Stimulated activated CD4-positive, alpha-beta T cell treated with anti-CD3 and anti-CD28 coated beads, Interleukin-12 subunit alpha, Interleukin-12 subunit beta, amount 100 ng/mL, for 4 hours (primary cell): ENCODE measurements at places on chromosomes 3 and 15.

DNA sequence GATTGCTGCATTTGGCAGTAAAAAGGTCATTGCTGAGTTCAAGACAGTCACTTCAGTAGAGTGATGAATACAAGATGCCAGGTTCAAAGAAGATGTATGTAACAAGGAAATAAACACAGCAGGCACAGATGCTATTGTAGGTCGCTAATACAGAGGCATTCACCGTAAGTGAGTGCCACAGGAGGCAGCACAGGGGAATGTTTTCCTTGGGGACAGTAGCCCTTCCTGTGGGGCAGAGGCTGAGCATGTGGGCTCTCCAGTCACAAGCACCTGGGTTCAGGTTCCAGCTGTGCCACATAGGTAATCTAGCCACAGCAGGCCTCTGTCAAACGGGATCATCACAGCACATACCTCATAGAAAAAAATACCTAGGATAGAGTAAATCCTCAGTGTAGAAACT, 86.3 kb downstream of the RSL24D1 start:
- no peak for DNase-seq

DNA sequence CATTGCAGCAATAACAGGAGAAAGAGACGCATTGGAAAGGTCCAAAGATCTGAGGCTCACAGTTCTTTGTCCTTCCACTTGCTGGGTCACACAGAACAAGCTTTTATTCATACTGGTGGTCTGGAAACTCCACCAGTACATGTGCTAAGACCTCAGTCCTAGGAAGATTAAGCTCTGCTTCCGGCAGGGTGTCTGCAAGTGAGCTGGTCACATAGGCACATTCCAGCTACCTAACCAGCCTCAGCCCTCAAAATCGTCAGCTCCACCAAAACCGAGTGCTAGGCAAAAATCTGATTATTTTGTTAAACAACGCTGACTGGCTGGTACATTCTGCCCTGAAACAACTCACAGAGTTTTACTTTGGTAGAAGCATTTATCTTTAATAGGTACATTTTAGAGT, 2.2 kb downstream of the ZBED2 start:
- DNase-seq, result no peak

GRCh38 chr3:84717894-84718293, 240.9 kb upstream of the CADM2 start:
- DNase-seq, result no peak

DNA sequence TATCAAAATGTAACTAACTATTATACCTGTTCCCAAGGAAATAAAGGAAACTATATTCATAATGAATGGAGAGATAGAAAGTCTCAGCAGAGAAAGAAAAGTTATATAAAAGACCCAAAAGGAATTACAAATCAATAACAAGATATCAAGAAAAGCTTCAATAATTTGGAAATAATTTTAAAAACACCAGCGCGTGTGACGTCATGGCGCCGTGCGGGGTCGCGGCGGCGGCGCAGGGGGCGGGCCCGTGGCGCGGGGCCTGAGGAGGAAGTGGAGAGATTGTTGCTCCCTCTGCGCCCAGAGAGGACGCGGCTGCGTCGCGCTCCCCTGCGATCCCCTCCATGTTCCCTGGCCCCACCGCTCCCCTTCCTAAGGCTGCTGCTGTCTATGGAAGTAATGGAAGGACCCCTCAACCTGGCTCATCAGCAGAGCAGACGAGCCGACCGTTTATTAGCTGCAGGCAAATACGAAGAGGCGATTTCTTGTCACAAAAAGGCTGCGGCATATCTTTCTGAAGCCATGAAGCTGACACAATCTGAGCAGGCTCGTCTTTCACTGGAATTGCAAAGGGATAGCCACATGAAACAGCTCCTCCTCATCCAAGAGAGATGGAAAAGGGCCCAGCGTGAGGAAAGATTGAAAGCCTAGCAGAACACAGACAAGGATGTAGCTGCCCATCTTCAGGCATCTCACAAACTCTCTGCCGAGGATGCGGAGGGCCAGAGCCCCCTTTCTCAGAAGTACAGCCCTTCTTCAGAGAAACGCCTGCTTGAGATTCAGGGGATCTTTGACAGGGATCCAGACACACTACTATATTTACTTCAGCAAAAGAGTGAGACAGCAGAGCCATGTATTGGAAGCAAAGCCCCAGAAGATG, 4.1 kb downstream of the XCR1 start:
- no peak for DNase-seq

GRCh38 chr3:45244356-45244755, 18.3 kb upstream of the TMEM158 start:
- no peak for DNase-seq

DNA sequence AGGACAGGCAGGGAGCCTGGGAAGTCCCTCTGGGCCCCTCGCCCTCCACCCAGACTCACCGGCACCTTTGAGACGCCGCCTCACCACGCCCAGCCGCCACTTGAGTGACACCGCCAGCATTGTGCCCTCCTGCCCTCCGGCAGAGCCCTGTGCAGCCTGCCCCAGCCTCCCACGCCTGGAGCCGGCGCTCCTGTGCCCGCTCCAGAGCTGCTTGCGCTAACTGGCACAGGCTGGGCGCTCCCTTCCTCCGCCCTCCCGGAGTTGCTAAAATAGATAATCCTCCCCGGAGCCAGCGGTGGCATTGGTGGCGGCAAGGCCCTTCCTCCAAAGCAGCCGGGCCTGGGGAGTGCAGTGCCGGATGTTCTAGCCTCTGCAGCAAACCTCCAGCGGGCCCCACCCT, 15.7 kb upstream of the GRIP2 start:
- no peak for DNase-seq

GRCh38 chr3:104359546-104359945, 1007.2 kb upstream of the ALCAM start:
- DNase-seq, result no peak

DNA sequence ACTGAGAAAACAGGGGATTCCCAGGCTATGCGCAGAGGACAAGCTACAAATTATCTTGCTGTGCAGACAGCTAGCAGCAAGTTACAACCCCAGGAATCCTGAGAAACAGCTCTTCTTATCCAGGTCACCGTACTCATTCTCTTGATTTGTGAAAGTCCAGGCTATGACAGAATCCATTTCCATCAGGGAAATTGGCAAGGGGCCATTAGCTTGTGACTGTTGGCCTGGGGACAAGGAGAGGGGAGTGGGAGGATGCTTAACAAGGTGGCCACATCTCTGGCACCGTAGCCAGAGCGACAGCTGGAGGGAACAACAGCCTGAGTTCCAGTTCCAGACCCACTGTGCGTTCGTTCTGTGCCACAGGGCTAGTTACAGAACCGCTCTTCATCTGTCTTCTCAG, 44.9 kb upstream of the PLXNA1 start:
- no peak for DNase-seq

- no peak for DNase-seq
Measured at GRCh38 chr3:66527246-66527645, 26.4 kb upstream of the LRIG1 start.

- no peak for DNase-seq
Measured at GRCh38 chr3:14913926-14914778, 33.2 kb upstream of the NR2C2 start.

GRCh38 chr15:90968434-90968833, 13.8 kb downstream of the RCCD1 start:
- no peak for DNase-seq

GRCh38 chr3:111764645-111765091, 94.4 kb upstream of the PHLDB2 start:
- no peak for DNase-seq

GRCh38 chr3:130412991-130413560, 67.6 kb downstream of the COL6A5 start:
- no peak for DNase-seq

DNA sequence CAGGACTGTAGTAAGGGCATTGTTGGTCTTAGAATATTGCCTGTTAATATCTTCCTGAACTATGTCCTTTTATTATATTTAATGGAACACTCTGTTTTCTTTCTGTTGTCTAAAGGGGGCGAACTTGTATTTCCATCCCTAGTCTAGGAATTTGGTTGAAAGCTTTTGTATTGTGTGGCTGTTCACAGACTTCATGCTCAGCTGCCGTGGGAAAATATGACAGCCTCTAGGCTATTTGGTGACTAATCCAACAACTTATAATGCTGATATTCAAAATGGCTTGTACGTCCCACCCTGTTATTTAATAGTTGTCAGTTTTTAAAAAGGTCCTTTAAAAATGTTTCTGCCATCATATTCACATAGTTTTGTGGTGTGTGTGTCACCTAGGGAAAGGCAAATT, 202.6 kb downstream of the KLHL25 start:
- DNase-seq, result no peak

- no peak for DNase-seq
Measured at GRCh38 chr3:66673293-66673692, 172.5 kb upstream of the LRIG1 start.

GRCh38 chr3:43285644-43286043, 696 bp upstream of the SNRK start:
- DNase-seq, result no peak

DNA sequence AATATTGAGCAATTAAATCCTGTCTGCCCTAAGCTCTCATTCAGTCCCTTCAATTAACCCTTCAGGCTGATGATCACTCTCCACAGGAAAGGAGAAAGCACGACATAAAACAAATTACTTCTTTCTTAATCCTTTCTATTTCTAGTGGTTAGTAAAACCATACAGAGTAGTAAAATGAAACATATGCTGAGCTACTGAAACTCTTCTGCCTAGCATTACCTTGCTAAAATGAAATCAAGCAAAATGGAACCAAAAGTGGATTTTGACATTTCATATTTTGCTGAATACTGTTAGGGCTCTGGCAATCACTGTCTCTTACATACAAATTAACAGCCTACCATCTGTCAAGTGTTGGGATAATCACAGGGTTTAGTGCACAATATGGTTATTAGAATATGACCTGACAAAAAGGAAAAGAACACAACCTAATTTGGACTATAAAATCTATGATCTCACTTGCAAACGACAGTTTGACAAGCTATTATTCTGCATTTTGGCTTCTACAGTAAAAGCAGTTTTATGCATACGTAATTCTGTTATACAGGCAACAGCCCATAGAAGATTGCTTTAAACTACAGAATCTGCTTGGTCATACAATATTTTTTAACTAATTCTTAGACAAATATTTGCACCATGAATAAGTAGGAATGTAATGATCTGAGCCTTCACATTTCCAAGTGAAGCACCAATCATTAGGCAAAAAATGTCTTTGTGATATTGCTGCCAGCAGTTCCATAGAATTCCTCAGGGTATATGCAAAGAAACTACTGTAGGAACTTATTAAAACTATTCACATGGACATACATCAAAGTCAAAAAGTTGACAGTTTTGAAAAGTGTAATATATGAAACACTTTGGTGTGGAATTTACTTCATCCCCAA, 105.0 kb downstream of the FHIT start:
- DNase-seq, result no peak

- peak; percentile 6 for DNase-seq
Measured at GRCh38 chr3:51099794-51100535, 285.1 kb upstream of the MANF start.

- DNase-seq, result no peak
Measured at GRCh38 chr3:171835116-171835515, 8.0 kb upstream of the TMEM212 start.

GRCh38 chr3:194983620-194984019, 287.3 kb downstream of the XXYLT1 start:
- DNase-seq, result no peak

- DNase-seq, result no peak
Measured at GRCh38 chr3:159039286-159039685, 237.4 kb downstream of the MFSD1 start.

- no peak for DNase-seq
Measured at GRCh38 chr3:142931222-142931621, 32.3 kb downstream of the PAQR9 start.

- DNase-seq, result no peak
Measured at GRCh38 chr3:123344175-123344906, 104.5 kb downstream of the ADCY5 start.

DNA sequence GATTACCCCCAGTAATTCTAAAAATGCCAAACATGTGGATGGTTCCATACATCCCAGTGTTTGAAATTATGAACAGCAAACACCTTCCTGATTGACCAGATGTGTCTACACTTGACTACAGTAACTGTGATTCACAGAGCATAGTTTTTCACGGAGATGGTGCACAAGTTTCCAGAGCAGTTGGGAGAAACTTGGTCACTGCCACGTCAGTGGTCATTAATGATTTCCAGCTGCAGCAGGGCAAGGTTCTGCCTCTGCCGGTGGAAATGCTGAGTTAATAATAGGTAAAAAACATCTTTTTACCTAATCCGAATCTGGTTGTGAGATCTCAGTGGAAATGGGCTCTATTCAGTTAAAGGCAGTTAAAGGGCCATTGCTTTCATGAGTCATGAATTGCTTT, 154.1 kb upstream of the FEZF2 start:
- DNase-seq, result no peak

DNA sequence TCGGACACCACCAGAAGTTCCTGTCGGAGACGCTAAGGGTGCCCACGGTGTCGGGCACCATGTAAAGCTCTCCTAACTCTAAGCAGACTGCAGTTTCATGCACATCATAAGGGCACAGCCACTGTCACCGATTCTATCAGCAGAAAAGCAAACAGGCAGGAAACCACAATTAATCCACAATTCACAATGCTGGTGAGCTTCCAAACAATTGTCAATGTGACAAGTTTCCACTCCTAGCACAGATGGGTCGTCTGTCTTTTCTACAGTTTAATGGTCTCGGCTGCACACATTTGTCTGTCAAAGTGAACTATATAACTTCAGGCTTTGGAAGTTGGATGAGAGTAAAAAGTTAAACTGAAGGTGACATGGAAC, 8.8 kb upstream of the OCA2 start:
- DNase-seq, result no peak

- DNase-seq, result no peak
Measured at GRCh38 chr15:91289324-91289723, 189.3 kb downstream of the SV2B start.

DNA sequence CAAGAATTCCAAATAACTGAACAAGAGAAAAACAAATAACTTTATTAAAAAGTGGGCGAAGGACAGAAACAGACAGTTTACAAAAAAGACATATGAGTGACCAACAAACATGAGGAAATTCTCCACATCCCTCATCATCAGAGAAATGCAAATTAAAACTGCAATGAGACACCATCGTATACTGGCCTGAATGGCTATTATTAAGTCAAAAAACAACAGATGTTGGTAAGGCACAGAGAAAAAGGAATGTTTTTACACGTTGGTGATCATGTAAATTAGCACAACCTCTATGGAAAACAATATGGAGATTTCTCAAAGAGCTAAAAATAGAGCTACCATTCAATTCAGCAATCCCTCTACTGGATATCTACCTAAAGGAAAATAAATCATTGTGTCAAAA, 1260.4 kb upstream of the ALCAM start:
- DNase-seq, result no peak
